ENCODE measurements at places on chromosomes 3 and 15.
A peak's percentile ranks its signal among the peaks of the same experiment; 100 is the strongest.

DNA sequence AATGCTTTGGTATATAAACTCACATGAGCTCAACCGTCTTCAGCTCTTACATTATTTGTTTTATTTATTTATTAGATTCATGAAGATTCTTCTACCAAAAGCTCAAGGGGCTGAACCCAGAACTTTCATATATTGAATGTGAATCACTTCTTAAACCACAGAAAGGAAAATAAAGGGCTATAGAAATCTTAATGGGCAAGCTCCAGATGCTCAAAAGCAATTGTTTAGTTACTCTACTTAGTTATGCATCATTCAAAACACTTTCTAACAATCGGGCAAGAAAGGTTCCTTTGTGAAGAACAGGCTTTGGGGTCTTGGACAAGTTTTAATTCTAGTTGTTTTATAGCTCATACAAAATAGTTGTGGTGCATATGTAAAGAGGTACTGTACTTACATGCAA lies 380.2 kb downstream of the TIGIT start:
- no peak for DNase-seq

DNA sequence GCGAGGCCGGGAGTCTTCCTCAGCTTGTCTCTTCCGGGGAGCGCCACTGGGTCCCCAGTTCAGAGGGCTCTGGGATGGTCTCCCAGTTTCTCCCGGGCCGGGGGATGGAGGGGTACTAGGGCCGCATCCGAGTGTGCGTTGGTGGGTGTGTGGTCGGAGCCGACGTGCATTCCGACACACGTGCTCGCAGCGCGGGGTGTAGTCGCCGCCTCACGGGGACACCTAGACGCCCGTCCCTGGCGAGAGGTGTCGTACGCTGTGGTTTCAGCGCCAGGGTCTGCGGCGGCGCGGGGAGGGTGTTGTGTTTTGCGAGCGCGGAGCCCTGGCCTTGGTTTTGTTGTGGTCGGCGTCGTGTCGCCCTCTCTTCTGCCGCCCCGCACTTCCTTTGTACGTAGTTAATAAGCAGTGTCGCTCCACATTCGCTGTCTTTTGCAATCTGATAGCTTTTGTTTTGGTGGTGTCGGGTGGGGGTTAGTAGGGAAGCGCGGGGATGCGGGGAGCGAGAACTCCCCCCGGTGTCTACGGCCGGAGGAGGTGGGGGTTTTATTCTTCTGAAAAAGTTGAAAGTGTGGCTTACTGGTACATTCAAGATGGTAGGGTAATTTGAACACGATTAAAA lies 2.2 kb downstream of the IGF1R start:
- DNase-seq = no peak

- DNase-seq = no peak
Observed at GRCh38 chr3:41881233-41881821, 80.6 kb downstream of the ULK4 start.

GRCh38 chr15:99412082-99412481 lies 153.7 kb upstream of the MEF2A start:
- no peak for DNase-seq

- DNase-seq = no peak
Observed at GRCh38 chr15:69457304-69458280, 5.0 kb downstream of the RPLP1 start.

- peak; percentile 78 for DNase-seq
Observed at GRCh38 chr3:183385698-183386613, 42.5 kb downstream of the MCF2L2 start.

- no peak for DNase-seq
Observed at GRCh38 chr3:137988152-137988551, 21.8 kb upstream of the CLDN18 start.

DNA sequence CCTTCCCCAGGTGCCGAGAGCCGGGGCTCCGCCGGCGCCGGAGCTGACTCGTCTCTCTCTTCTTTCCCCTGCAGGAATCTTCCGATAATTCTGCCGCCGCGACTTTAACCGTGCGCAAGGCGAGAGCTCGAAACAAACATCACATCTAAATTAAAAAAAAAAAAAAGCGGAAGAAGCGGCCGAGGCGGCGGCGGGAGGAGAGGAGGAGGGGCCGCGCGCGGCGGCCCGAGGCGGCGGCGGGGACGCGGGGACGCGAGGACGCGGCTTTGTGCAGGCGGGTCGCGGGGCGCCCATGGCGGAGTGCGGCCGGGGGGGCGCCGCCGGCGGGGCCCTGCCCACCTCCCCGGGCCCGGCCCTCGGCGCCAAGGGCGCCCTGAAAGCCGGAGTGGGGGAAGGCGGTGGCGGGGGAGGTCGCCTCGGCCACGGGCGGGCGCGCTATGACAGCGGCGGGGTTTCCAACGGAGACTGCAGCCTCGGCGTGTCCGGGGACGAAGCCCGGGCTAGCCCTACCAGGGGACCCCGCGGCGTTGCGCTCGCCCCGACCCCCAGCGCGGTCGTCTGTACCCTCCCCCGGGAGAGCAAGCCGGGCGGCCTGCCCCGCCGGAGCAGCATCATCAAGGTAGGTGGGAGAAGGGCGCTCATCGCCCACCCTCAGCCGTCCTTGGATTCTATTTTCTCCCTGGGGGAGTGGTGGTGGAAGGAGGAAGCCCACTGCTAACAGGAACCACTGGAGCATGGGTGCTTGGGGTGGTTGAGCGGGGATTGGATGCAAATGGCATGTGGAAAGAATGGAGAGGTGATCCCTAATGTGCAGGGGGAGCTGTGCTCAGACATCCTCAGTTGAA lies at the start of gene PLCL2:
TSS of gene PLCL2 (plus strand) at position 208 of the 845 bp plus-strand sequence. CDS start at position 293, 85 bp downstream.
- no peak for DNase-seq

- DNase-seq = no peak
Observed at GRCh38 chr3:196995646-196996355, 27.2 kb upstream of the PIGZ start.

DNA sequence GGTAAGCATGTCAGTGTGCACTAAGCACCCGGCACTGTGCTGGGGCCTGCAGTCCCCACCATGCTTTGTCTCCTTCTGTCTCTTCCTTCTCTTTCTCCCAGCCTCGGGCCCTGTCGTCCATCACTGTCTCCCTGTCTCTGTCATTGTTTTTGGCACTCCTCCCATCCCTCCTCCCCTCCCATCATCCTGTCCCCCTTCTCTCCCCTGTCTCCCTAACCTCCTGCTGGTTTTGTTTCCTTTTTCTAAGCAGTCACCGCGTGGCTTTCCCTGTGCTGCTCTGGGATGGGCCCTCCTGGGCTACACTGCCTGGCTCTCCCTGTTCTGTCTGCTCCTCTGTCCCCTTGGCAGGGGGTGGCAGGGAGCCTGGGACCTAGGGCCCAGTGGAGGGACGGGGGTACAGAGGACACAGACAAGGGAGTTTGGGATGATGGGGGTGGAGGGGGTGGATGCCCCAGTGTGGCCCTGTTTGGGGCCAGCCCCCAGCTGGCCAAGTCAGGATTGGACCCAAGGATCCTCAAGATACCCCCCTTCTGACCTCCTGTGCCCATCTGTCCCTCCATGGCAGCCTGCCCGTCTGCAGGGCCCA lies 5.7 kb downstream of the CHST13 start:
- DNase-seq = no peak

GRCh38 chr15:38593524-38593923 lies 28.9 kb upstream of the RASGRP1 start:
- DNase-seq = no peak
